ENCODE measurements at places on chromosomes 11 and 22. TPM values are rescaled to one million over a fixed set of nuclear protein-coding genes. Genes with fewer than 3 reads are reported as not detected.

Gene MRPL49
- total RNA-seq = 67.7 TPM

Gene CNIH2
- total RNA-seq = 2.5 TPM

Gene SCGB2A2
- total RNA-seq = not detected

Gene CCND1
- total RNA-seq = 192 TPM

Gene CYB5R2
- total RNA-seq = 3.5 TPM

Gene TMEM109
- 117 TPM for total RNA-seq

Gene MRPL11
- total RNA-seq = 107 TPM
